ENCODE measurements at places on chromosomes 5 and 9.
A peak's percentile ranks its signal among the peaks of the same experiment; 100 is the strongest.

GRCh38 chr5:141800617-141801016, 77.6 kb downstream of the PCDH1 start:
- DNase-seq = no peak

GRCh38 chr9:134923466-134923865, 5.8 kb upstream of the FCN1 start:
- DNase-seq = no peak

- DNase-seq = no peak
These were observed 99.6 kb downstream of the APBA1 start for GRCh38 chr9:69572611-69573010.

DNA sequence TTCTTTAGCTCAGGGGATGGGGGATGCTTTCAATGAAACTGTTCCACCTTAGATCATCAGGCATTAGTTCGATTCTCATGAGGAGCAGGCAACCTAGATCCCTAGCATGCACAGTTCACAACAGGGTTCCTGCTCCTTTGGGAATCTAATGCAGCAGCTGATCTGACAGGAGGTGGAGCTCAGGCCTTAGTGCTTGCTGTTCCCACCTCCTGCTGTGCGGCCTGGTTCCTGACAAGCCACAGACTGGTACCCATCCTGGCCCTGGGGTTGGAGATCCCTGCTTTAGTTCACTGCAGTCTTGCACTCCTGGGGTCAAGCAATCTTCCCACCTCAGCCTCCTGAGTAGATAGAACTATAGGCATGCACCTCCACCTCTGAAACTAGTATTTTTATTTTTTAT, 1369.8 kb upstream of the NUDT12 start:
- DNase-seq = no peak

DNA sequence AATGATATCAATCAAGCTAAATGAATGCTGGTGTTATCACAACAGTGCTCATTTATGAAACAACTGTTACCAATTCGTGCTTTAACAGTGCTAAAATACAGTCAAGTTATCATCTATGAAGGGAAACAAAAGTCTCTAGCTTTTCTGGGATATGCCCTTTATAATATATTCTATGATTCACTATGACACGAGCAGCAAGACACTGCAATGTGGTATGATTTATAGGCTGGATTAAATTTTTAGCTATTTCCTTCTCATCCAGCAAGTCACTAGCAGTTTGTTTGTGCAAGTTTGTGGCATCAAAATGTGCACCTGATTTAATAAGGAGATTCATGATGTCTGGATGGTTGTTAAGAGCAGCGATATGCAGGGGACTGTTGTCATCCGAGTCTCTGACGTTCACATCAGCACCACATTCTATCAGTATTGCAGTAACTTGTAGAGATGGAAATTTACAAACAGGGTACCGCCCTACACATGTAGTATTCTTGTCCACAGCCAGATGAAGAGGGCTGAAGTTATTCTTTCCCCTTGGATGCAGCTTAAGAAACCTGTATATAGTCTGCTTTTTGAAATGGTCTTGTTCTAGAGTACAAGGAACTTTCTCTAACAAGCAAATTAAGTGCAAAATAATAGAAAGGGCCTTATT, 20.3 kb downstream of the FEM1C start:
- DNase-seq = no peak

DNA sequence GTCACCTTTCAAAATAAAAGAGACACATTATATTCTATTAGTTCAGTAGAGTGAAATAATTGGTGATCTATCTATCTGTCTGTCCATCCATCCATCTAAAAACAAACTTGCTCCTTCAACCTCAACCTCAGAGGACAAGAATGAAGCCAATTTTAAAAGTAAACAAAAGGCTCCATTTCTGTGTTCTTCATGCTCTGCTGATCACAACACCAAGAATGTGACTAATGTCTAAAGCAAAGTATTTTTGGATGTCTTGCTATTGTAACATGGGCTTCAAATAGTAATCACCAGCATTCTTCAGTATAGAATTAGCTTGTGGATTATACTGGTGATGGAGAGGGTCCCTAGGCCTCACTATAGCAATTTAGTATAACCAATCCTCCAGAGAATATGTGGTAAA, 1304.4 kb downstream of the MAT2B start:
- DNase-seq = no peak

GRCh38 chr5:173094012-173094661, 38.0 kb downstream of the CREBRF start:
- DNase-seq = no peak

DNA sequence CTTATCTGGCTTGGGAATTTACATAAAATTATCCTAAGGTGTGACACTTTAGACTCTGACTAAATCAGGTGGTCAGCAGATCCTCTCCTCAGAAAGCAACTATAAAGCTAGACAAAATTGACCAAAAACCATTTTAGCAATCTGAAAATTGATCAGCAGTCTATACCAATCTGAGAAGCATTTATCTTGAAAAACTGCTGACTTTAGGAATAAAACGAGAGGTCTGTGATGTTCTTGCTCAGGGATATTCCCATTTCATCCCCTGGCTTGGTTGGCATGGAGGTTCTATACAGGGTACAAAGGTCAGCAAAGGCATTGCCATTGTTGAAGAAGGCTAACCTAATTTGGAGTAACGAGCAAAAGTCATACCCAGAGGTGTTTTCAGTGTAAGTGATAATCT, 11.7 kb downstream of the SPINK5 start:
- no peak for DNase-seq

GRCh38 chr5:161089569-161089968, 237.6 kb upstream of the ATP10B start:
- DNase-seq = no peak

- no peak for DNase-seq
These were observed 75.9 kb upstream of the NR3C1 start for GRCh38 chr5:143479394-143479793.

GRCh38 chr9:70672161-70672649, 257.7 kb upstream of the KLF9 start:
- DNase-seq = no peak

DNA sequence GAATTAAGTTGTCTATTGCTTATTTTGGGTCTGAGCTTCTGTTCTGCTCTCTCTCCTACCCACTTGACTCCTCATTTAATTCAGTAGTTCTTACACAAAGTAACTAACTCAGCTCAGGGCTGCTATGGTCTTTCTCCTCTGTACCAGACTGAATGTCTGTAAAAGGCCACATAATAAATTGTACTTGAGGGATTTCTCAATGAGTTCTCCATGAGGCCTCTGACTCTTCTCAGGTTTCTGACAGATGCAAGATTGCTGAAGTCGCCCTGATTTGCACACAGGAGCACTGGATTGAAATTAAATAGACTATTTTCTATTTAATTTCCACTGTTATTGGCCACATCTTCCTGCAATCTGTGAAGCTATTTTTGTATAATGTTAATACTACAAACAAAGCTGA, 2.9 kb downstream of the IQGAP2 start:
- DNase-seq = no peak

DNA sequence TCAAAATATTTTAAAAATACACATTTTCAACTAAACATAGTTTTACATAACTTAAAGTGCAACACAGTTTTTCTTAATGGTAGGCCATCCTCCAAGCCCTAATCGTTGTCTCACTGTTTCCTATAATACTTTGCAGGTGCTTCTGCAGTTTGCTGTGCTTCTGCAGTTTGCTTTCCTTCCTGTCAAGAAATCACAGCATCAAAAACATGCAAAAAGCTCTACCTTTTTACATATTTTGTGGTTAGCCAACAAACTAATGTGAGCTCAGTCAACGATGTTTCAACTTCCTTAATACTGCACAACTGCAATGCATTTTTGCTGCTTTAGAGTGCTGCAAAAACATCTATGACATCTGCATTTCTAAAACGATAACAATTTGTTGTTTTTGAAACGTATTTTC, 25.2 kb downstream of the EMB start:
- DNase-seq = no peak

DNA sequence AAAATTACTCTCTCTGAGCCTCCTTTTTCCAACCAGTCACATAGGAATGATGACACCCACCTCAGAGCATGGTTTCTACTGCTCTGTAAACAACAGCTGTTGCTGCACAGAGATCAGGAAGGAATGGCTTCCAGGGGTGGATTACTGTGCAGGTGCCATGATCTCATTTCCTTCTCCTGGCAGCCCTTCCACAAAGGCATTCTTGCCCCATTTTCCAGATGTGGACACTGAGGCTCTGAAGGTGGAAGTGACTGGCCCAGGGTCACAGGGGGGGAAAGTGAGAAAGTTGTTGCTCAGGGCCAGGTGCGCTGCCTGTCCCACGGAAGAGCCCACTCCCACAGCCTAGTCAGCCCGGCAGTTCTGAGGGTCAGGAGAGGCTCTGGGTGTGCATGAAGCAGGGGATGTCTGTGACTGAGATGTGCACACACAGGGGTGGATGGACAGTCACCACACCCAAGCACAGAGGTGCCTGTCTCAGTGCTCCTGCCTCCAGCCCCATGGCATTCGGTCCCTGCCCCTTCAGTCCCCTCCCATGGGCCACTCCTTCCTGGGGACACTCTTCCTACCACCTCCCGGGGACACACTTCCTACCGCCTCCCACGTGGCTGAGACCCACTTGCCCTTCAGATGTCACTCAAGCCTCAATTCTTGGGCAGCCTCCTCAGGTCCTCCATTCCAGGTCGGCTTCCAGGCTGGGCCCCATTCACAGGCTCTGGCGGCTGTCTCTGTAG, 17.0 kb downstream of the FGFR4 start:
- DNase-seq = peak; percentile 40

- no peak for DNase-seq
These were observed 302.4 kb downstream of the PDE4D start for GRCh38 chr5:59591162-59591561.

GRCh38 chr9:34585946-34586669, 3.4 kb downstream of the CNTFR start:
- DNase-seq = no peak

GRCh38 chr5:86030753-86031152, 587.0 kb upstream of the COX7C start:
- DNase-seq = no peak
